ENCODE measurements at places on chromosomes 16 and 17.

DNA sequence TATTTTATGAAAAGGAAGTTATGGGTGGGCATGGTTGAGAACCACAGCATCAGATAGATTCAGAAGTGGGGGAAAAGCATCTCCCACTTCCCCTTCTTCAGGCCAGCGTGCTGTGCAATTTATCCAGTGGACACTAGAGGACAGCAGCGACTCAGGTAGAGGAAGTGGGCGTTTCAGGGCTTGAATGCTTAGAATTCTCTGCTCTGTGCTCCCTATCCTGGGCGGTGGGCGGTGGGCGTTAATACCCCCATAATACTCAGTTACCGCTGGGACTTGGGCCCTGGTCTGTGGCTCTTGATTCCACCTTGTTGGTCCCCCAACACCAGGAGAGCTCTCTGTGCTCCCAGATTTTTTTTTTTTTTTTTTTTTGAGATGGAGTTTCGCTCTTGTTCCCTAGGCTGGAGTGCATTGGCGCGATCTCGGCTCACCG, 3.7 kb upstream of the LYZL6 start:
- H3K36me3 ChIP-seq = no peaks in the 10 kb centered on the region
- no peak overlapping the region for H3K4me3 ChIP-seq
- H3K27me3 ChIP-seq = no peaks in the 10 kb centered on the region
- no peak for DNase-seq
- H3K4me1 ChIP-seq = no peaks in the 10 kb centered on the region
- H3K27ac ChIP-seq = no peak overlapping the region

DNA sequence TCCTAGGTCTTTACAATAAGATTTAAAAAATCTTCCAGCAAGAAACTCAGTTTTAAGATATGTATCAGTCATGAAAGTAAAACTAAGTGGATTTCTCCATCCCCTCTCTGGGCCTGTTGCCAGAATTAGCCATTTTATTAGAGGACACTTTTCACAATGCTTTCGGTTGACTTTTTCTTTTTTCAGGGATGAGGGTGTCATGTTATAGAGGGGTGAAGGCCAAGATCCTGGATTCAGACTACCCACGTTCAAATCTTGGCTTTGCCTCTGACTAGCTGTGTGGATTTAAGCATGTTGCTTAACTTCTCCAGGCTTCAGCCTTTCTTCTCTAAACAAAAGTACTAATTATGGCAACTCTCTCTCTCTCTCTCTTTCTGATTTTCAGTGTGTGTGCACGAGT, 111.7 kb upstream of the COX10 start:
- no peaks in the 10 kb centered on the region for H3K4me1 ChIP-seq
- H3K4me3 ChIP-seq = no peak overlapping the region
- no peak overlapping the region for H3K27ac ChIP-seq
- H3K27me3 ChIP-seq = no peaks in the 10 kb centered on the region
- DNase-seq = no peak
- no peaks in the 10 kb centered on the region for H3K36me3 ChIP-seq

DNA sequence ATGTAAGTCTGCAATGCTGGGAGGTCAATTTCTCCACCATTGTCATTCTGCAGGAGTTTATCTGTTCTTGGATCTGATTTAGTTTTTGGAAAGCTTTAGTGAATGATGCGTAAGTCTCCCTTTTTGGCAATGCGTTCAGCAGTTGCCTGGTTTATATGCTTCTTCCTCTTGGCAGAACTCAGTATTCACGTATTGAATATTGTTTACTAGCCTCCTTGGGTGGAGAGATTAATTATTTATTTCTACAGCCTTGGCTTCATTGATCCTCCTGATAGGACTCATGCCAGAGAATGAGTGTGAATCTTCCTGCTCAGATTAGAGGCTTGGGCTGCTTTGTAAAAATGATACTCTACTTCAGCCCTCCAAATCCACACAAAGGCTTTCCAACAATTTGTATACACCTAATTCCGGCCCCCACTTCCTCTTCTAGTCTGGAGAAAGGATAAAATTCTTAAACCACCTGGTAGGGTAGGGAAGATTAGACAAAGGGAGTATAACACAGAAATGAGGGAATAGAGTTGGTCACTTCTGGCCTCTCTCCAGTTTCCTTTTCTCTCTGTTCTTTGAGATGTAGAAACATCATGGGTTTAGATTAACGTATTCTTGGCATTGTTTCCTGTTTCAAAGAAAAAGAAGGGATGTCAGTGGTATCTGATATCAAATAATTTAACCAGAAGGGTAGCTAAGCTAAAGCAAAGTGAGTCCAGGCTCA, 929.8 kb downstream of the KCNJ2 start:
- no peak overlapping the region for H3K27ac ChIP-seq
- DNase-seq = no peak
- H3K27me3 ChIP-seq = no peaks in the 10 kb centered on the region
- H3K36me3 ChIP-seq = no peaks in the 10 kb centered on the region

GRCh38 chr17:31008374-31009041, 37.7 kb downstream of the RNF135 start:
- peak overlapping the region; percentile 53 for H3K4me3 ChIP-seq
- no peaks in the 10 kb centered on the region for H3K27me3 ChIP-seq
- DNase-seq = peak; percentile 63
- no peaks in the 10 kb centered on the region for H3K36me3 ChIP-seq
- H3K27ac ChIP-seq = peak overlapping the region; percentile 86

- no peak overlapping the region for H3K4me3 ChIP-seq
- DNase-seq = no peak
- no peaks in the 10 kb centered on the region for H3K4me1 ChIP-seq
- H3K27me3 ChIP-seq = no peaks in the 10 kb centered on the region
- H3K36me3 ChIP-seq = no peaks in the 10 kb centered on the region
Measured at GRCh38 chr16:71709229-71709781, 15.2 kb downstream of the PHLPP2 start.

GRCh38 chr16:79597277-79598062, 3.1 kb downstream of the MAF start:
- H3K36me3 ChIP-seq = no peaks in the 10 kb centered on the region
- H3K4me3 ChIP-seq = peak overlapping the region; percentile 65
- H3K27ac ChIP-seq = peak overlapping the region; percentile 79
- no peak for DNase-seq
- H3K4me1 ChIP-seq = no peaks in the 10 kb centered on the region

GRCh38 chr16:48632137-48632774, 22.3 kb upstream of the N4BP1 start:
- H3K4me3 ChIP-seq = no peak overlapping the region
- DNase-seq = no peak
- no peak overlapping the region for H3K27ac ChIP-seq
- no peaks in the 10 kb centered on the region for H3K27me3 ChIP-seq
- no peaks in the 10 kb centered on the region for H3K4me1 ChIP-seq
- no peaks in the 10 kb centered on the region for H3K36me3 ChIP-seq

GRCh38 chr16:89309438-89310122, 92.1 kb downstream of the ZNF778 start:
- no peak overlapping the region for H3K27ac ChIP-seq
- H3K4me3 ChIP-seq = no peak overlapping the region
- no peak for DNase-seq
- H3K27me3 ChIP-seq = no peaks in the 10 kb centered on the region

DNA sequence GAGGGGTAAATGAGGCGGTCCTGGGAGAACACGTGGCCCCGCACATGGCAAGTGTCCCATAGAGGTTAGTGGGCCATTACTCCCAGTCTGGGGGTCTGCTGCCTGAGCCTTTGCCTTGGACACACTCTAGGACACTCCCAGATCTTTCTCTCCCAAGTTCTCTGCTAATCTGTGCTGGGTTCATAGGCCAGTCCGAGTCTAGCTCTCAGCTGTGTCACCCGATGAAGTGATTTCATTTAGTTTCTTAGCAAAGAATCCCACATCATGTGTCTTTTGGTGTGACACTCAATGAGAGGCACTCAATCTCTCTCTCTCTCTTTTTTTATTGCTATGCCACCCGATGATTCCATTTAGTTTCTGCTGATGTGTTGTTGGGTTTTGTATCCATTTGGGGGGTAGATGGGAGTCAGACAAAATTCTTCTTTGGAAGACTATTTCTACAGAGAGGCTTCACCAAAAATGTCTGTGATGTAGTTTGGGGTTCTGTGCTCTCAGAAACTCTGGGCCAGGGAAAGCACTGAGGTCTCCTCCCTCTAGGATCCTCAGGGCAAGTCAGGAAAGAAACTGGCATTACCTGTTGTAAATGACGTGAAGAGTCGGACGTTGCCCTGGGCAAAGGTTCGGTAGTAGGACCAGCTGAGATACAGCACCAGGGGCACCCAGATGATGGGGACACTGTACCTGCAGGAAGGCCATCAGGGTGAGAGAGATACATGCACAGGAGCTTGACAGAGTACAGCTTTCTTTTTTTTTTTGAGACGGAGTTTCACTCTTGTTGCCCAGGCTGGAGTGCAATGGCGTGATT, 25.2 kb upstream of the MLKL start:
- H3K4me3 ChIP-seq = no peak overlapping the region
- H3K27ac ChIP-seq = no peak overlapping the region
- no peaks in the 10 kb centered on the region for H3K4me1 ChIP-seq
- no peaks in the 10 kb centered on the region for H3K27me3 ChIP-seq

- no peaks in the 10 kb centered on the region for H3K36me3 ChIP-seq
- H3K27ac ChIP-seq = peak overlapping the region; percentile 79
- no peak for DNase-seq
- no peaks in the 10 kb centered on the region for H3K27me3 ChIP-seq
- H3K4me3 ChIP-seq = peak overlapping the region; percentile 77
- no peaks in the 10 kb centered on the region for H3K4me1 ChIP-seq
Measured at GRCh38 chr17:62704381-62704971, 77.0 kb downstream of the MRC2 start.

- peaks cover 71% of the 10 kb centered on the region for H3K36me3 ChIP-seq
- H3K27ac ChIP-seq = no peak overlapping the region
- H3K4me1 ChIP-seq = no peaks in the 10 kb centered on the region
- no peak overlapping the region for H3K4me3 ChIP-seq
Measured at GRCh38 chr16:67731753-67732095, 12.6 kb upstream of the GFOD2 start.

GRCh38 chr17:66678827-66679226, 156.1 kb upstream of the CACNG5 start:
- no peak overlapping the region for H3K27ac ChIP-seq
- no peak overlapping the region for H3K4me3 ChIP-seq
- no peak for DNase-seq

DNA sequence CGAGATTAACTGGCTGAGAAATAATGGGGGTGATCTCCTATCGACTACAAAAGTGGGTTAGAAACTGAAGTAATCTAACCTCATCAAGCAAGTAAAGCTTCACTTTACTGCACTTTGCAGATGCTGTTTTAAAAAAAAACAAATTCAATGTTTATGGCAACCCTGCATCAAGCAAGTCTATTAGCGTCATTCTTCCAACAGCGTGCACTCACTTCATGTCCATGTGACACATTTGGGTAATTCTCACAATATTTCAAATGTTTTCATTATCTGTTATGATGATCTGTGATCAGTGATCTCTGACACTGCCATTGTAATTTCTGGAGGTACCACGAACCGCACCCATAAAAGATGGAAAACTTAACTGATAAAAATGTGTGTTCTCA, 70.8 kb downstream of the KANSL1 start:
- H3K36me3 ChIP-seq = no peaks in the 10 kb centered on the region
- no peak for DNase-seq
- H3K27ac ChIP-seq = no peak overlapping the region
- no peak overlapping the region for H3K4me3 ChIP-seq
- no peaks in the 10 kb centered on the region for H3K27me3 ChIP-seq

DNA sequence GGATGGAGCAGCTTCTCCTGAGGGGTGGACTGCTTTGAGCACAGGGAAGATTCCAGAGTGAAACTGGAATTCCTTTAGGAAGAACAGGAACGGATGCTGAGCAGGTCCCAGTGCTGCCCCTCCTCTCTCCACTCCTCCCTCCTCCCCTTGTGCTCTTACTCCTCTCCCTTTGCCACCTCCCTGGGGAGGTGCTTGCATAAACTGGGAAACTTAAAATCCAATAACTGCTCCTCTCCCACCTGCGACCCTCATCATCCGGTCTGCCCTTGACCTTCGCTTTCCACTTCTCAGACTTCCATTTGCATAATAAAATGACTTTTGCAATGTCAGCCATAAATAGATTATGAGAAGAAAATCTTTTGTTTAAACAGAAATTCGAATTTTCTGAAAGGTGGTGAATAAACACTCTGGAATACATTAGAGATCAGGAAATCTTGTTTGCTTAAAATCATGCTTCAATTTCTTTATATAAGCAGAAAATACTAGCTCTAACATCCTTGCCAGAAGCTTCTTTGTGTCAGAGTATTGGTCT, 23.7 kb downstream of the HSBP1 start:
- no peaks in the 10 kb centered on the region for H3K27me3 ChIP-seq
- no peak overlapping the region for H3K27ac ChIP-seq
- no peak overlapping the region for H3K4me3 ChIP-seq
- H3K36me3 ChIP-seq = no peaks in the 10 kb centered on the region

GRCh38 chr17:59810894-59811153, 81.9 kb downstream of the TUBD1 start:
- H3K36me3 ChIP-seq = peaks cover 53% of the 10 kb centered on the region
- H3K4me3 ChIP-seq = no peak overlapping the region
- DNase-seq = no peak
- no peaks in the 10 kb centered on the region for H3K4me1 ChIP-seq
- H3K27me3 ChIP-seq = no peaks in the 10 kb centered on the region

GRCh38 chr16:46927273-46927672, 43.1 kb downstream of the GPT2 start:
- no peak overlapping the region for H3K4me3 ChIP-seq
- no peak overlapping the region for H3K27ac ChIP-seq
- no peaks in the 10 kb centered on the region for H3K27me3 ChIP-seq
- no peaks in the 10 kb centered on the region for H3K4me1 ChIP-seq

GRCh38 chr17:49218941-49219913, 8.7 kb downstream of the ABI3 start:
- DNase-seq = no peak
- H3K4me1 ChIP-seq = peaks cover 50% of the 10 kb centered on the region
- no peak overlapping the region for H3K4me3 ChIP-seq
- no peaks in the 10 kb centered on the region for H3K36me3 ChIP-seq
- peaks cover 27% of the 10 kb centered on the region for H3K27me3 ChIP-seq

GRCh38 chr16:8923199-8923598, 40.5 kb downstream of the USP7 start:
- no peak for DNase-seq
- H3K27ac ChIP-seq = no peak overlapping the region

DNA sequence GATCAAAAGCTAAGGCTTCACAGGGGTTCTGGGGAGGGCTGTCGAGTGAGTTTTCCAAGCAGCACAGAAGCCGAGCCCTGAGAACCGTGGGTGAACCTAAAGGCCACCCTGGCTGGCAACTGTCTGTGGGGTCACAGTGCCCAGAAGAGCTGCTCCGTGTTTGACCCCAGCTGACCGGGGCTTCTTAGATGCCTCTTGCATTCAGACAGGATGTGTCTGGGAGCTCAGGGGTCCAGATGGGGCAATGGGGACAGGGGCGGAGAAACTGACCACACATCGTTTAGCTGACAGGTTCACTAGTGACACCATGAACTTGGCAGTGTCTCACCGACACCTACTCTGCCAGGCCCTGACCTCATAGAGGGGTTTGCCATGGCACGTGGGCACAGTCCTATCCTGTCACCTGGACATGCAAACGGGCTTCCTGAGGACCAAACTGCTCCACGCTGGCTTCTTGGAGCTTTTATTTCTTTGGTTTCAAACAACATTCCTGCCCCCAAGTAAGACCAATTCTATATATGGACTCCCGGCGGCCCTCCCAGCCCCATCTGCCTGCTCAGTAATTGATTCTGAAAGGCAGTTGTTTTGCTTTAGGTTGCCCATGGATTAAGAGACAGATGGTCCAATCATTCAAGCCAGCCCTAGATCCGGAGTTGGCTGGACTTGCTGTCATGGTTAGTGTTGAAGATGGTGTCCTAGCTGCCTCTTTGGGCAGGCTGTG, 22.2 kb downstream of the WSCD1 start:
- H3K27ac ChIP-seq = no peak overlapping the region
- H3K4me1 ChIP-seq = peaks cover 2% of the 10 kb centered on the region
- H3K36me3 ChIP-seq = no peaks in the 10 kb centered on the region
- no peak overlapping the region for H3K4me3 ChIP-seq
- DNase-seq = no peak
